ENCODE measurements at places on chromosomes 7 and 10.

GRCh38 chr10:48520594-48520993 lies 84.3 kb downstream of the ARHGAP22 start:
- no peak for DNase-seq

GRCh38 chr7:90064370-90064769 lies 89.9 kb upstream of the STEAP1 start:
- DNase-seq = no peak

DNA sequence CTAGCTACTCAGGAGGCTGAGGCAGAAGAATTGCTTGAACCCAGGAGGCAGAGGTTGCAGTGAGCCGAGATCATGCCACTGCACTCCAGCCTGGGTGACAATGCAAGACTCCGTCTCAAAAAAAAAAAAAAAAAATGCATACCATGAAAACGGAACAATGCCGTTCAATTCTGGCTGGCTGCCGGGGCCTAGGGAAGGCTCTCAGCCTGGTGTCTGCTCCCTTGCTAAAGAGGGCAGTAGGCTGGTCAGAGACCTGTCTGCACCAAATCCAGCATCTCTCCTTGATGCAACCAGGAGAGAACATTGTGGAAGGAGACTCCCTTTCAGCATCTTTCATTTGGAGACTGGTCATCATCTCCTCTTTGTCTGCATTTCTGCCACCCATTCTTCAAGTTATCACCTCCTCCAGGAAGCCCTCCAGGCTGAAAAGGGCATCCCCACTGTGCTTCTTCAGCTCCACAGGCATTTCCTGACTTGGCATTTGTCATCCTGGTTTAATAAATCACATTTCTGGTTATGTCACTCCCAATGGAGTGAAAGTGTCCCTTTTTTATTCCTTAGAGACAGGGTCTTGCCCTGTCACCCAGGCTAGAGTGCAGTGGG lies 24.7 kb downstream of the MYL10 start:
- no peak for DNase-seq

- no peak for DNase-seq
Measured at GRCh38 chr7:120819861-120820260, 38.1 kb downstream of the TSPAN12 start.

DNA sequence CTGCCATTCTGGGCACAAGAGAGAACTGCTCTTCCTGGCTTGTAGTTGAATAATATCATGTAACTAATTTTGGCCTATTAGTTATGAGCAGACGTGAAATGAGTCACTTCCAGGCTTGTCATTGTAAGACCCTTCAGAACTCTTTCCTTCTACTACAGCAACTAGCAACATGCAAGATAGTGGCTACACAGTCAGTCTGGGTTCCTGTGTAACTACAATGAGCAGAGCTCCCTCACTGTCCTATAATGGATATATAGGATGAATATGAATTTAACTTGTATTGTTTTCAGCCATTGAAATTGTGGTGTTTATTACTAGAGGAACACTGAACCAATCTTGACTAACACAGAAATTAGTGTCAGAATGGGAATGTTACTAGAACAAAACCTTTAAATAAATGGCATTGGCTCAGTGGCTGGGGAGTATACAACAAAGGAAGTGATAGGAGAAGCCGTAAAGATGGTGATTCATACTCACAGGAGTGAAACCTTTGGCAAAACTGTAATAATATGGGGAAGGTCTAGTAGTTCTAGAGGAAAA lies 2.9 kb upstream of the MTPN start:
- no peak for DNase-seq

GRCh38 chr10:69180525-69181204 lies 631 bp downstream of the SUPV3L1 start:
- no peak for DNase-seq

DNA sequence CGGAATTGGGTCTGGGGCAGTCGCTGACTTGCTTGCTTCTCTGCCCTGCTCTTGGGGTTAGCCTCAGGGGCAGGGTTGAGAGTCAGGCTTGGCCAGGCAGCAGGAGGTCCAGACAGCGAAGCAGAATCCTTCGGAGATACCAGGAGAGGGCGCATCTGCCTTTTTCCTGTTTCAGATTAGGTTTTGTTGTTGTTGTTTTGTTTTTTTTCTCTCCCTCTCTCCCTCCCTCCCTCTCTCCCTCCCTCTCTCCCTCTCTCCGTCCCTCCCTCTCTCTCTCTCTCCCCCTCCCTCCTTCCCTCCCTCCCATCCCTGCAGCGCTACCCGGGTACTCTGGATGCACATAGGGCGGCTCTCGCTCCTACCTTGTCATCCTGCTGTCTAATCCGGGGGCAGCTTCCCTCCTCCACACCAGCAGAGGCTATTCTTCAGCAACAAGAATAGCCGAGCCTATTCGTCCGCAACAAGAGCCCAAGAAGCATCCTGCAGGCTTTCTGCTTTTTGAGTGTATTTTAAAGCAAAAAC lies 758 bp upstream of the OPTN start:
- DNase-seq = peak; percentile 11

DNA sequence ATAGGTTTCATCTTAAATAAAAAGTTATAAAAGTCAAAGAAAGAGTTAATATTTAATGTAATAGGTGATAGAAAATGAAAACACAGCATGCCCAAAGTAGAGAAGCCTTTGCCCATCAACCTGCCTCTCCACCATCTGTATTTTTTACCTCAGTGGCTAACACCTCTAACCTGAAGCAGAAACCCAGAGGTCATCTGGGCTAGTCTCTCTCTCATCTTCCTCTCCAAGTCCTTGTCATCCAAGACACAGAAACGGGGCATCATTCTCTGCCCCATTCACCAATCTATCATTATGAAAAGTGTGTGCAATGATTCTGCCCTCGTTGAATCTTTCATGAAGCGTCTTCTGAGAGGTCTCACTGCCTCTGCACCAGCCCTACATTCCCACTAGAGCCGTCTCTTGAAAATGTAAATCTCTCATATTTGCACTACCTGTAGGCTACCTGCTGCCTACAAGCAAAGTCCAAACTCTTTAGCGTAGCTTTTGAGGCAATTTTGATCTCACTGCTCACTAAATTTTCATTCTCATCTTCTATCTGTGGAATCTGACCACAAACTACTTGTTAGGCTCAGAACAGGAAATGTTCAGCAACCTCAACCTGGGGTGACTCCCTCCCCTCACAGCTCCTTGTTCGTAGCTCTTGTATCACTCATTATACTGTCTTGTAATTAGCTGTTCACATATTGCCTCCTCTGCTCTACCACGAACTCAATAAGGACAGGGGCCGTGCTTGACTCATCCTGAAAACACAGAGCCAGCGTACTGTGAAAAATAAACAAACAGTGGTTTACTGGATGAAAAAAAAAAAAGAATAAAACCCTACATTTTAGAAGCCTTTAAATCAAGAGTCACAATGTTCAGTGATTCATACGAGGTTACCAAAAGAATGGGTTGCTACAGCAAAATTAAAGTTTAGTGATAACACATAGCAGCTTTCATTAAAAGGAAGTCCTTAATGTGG lies 83.1 kb downstream of the CTNNA3 start:
- no peak for DNase-seq

GRCh38 chr7:48292949-48293348 lies 121.7 kb downstream of the ABCA13 start:
- no peak for DNase-seq

GRCh38 chr7:67018940-67019339 lies 22.3 kb downstream of the TYW1 start:
- no peak for DNase-seq

DNA sequence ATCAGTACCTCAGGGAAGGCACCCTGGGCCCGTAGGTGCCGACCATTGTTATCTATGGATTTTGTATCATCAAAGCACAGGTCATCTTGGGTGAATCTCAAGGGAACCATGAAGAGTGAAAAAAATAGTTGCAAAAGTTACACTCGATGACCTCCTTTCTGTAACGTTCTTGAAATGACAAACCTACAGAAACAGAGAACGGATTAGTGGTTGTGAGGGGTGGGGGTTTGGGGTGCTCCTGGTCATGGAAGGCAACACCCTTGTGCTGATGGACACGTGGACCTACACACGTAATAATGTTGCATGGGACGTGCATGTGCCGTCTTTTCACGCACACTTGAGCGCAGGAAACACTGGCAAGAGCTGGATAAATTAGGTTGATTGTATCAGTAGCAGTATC lies 655.9 kb downstream of the SDK1 start:
- DNase-seq = no peak

- DNase-seq = no peak
Measured at GRCh38 chr7:30633223-30633622, 38.5 kb downstream of the GARS1 start.

DNA sequence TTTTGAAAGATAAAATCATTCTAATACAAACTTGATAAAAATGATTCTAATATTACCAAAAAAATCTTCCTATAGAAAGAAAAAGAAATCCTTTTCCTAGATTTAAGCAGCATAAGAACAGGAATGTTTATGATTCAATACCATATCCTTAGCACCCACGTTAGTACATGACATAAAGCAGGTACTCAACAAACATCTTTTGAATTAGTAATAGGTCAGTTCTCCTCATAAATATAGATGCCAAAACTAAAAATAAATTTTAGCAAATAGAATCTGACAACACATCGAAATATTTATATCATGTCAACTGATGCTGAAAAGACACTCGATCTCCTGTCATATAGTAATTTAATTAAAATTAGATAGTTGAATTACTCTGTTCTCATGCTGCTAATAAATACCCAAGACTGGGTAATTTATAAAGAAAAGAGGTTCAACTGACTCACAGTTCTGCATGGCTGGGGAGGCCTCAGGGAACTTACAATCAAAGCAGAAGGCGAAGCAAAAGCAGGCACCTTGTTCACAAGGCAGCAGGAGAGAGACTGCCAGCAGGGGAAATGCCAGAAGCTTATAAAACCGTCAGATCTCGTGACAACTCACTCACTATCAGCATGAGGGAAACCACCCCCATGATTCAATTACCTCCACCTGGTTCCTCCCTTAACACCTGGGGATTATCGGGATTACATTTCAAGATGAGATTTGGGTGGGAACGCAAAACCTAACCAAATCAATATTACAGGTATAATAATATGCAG lies 191.8 kb downstream of the HTR7 start:
- DNase-seq = no peak

- no peak for DNase-seq
Measured at GRCh38 chr7:91181949-91182348, 82.3 kb upstream of the FZD1 start.

DNA sequence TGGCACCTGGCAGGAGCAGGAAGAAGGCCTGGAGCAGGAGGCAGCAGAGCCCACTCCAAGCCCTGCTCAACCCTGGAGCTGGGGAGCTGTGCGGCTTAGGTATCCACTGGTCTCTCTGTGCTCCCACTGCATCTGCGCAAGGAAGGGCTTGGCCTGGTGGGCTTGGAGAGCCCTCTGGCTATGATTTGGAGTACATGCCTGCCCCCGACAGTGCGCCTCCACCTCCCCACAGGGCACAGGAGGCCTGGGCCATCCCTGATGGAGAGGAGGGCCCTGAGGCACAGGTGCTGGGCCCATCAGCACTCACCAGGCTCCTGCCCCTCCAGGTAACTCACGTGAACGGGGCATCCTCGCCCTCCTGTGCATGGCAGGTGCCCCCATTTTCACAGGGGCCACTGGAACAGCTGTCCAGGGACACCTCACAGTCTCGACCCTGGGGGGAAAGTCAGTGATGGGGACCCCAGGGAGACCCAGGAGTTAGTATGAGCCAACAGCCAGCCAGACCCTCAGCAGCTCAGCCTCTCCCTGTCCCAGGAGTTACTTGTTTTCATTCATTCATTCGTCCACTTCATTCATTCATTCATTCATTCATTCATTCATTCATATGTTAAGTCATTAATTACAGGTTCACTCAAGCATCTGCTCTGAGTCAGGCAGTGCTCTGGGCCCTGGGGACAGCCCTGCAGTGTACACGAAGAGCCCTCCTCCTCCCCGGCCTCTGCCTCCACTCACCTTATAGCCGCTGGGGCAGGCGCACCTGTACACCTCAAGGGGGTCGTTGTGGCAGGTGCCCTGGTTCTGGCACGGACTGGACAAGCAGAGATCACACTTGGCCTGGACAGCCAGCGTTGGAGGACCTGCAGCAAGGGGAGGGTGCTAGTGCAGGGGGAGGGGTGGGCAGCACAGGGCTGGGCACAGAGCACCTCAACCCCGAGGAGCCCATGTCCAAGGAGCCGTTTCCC lies 167.2 kb downstream of the SLIT1 start:
- DNase-seq = no peak

- no peak for DNase-seq
Measured at GRCh38 chr10:71648254-71648932, 71.2 kb downstream of the C10orf105 start.

DNA sequence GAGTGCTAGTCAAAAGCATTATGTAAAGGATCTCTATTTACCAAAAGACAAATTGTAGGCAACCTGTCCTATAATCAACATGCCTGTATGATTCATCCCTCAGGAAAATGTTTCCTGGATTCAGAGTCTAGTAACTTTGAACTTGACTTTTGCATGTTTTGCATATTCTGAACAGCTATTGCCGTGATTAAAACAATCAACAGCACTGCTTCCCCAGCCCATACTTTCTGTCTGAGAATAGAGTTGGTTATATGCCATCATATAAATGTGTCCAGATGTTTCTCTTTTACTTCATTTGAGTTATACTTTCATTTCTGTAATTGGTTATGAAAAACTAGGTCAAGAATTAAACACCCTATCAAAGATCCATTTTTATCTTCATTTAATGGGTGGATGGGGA lies 83.5 kb downstream of the ZMYND11 start:
- DNase-seq = no peak

DNA sequence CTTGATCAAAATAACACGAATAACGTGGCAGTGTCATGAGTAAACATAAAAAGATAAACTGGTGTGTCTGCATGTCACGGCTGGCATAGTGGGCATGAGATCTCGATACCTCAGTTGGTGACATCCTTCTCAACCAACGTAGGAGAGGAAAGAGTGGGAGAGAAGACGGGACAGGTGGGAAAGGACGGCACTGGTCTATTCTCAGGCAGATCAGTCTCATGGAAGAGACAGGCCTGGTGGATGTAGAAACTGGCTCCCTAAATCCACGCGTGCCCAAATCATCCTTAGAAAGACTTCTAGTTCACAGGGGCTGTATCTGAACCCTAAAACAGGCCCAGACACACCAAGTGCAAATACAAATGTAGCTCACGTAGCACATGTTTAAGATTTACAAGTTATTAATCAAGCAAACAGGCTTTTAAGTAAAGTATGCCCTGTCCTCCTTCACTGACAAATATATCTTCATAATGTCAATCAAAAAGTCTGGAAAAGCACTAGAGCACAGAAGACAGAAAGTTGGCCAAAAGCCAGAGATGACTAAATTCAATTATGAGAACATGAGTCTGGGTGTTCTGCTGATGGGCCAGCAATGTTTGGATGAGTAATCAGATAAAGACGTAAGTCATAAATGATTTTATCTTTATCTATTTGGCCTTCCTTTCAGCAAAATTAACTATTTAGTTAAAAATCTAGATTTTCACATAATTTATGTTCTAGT lies 56.3 kb downstream of the SFMBT2 start:
- DNase-seq = no peak

- DNase-seq = no peak
Measured at GRCh38 chr10:125816548-125816947, 6.5 kb downstream of the UROS start.

- DNase-seq = no peak
Measured at GRCh38 chr7:2201686-2202360, 30.9 kb downstream of the MAD1L1 start.

Measured in DMS 273 treated with DMSO at 0.1 percent for 48 hours (cell line).